Hepatic stellate cell (primary cell): ENCODE measurements at places on chromosomes 11 and 22.
A peak's percentile ranks its signal among the peaks of the same experiment; 100 is the strongest.

GRCh38 chr11:68146010-68146540, 24.9 kb upstream of the CHKA start:
- no peak for DNase-seq

GRCh38 chr22:33869946-33870345, 50.3 kb downstream of the LARGE1 start:
- DNase-seq = no peak

DNA sequence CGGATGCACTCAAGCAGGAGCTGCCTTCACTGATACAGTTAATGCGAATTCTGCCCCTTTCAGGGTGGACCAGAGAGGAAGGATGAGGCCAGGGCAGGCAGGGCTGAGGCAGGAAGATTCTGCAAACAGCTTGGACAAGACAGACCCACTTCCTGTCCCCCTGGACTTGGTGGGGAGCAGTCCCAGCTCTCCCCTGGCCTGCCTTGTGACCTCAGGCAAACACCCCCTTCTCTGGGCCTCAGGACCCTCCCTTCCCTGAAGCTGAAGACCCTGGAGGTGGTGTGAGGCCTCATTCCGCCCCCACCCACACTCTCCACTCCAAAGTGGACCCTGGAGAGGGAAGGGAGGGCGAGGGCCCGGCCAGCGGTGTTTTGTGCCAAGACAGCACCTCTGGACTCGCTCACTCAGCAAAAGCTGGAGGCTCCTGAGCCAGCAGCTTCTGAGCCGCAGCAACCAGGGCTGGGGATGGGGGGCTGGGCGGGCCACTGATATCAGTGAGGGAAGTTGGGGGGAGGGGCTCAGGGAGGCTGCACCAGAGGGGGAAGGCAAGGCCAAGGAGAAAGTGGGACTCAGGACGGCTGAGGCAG, 8.5 kb downstream of the RAB3IL1 start:
- DNase-seq = no peak

DNA sequence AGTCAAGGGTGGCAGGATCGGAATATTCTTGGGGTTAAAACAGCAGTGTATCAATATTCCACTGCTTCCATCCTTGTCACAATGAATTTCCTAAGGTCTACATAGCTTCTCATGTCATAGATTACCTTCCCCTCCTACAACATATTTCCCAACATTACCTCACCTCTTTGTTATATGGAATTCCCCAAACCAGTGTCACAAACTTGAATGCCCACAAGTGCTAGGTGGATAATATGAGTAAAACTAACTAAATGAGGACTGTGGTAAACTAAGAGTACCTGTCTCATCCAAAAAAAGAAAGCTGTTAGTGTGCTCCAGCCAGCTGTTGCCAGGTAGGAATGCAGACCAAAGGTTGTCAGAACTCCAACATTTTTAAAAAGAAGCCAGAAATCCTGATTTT, 17.0 kb upstream of the NUCB2 start:
- DNase-seq = no peak

GRCh38 chr22:39999144-39999757, 4.5 kb downstream of the FAM83F start:
- peak; percentile 29 for DNase-seq

GRCh38 chr22:47836957-47837356, 1074.5 kb downstream of the TBC1D22A start:
- DNase-seq = no peak

GRCh38 chr11:32161293-32161692, 70.4 kb downstream of the RCN1 start:
- no peak for DNase-seq

GRCh38 chr11:73154178-73154577, 12.1 kb upstream of the FCHSD2 start:
- no peak for DNase-seq

GRCh38 chr22:20204311-20204710, 53.5 kb upstream of the CCDC188 start:
- DNase-seq = no peak
